Testis (tissue), 5 donors: ENCODE measurements at places on chromosomes 4 and X.

- H3K27ac ChIP-seq = no peak overlapping the region
- H3K4me1 ChIP-seq = no peaks in the 10 kb centered on the region
- no peaks in the 10 kb centered on the region for H3K27me3 ChIP-seq
- no peaks in the 10 kb centered on the region for H3K36me3 ChIP-seq
Measured at GRCh38 chr4:62928483-62928882, 1480.8 kb downstream of the TECRL start.

DNA sequence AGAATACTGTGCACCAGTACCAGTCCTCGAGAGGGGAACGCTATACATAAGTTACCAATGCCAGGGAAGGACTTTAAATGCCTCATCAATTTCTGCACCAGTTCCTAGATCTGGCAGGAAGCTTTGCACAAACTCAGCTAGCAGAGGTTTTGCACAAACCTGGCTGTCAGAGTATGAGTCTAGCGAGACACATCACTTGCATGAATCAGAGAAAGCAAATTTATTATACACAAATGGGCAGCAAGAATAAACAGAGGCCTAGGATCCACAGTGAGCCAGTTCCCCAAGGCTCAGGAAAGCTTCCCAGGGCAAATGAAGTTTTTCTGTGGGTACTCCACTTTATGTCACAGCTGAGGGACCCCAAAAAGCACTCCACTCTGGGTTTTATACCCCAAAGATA, 523.5 kb downstream of the CFAP47 start:
- no peak overlapping the region for H3K4me3 ChIP-seq
- no peaks in the 10 kb centered on the region for H3K27me3 ChIP-seq
- H3K27ac ChIP-seq = no peak overlapping the region

DNA sequence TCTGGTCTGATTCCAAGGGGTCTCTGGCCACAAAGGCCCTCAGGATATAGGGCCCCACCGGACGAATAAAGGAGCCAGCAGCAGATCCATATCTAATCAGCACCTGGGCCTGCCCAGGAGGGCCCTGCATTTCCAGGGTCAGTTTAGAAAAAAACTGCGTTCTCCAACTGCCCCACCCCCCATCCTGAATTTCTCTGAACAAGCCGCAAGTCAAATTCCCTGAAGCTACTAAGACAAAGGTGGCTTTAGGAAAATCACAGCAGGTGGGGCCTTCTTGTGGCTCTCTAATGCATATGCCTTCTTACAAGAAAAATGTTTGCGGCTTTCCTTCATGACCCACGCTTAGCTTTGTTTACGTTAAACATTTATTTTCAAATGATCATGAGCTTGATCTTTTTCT, 76.6 kb downstream of the MBNL3 start:
- peak overlapping the region; percentile 55 for H3K4me3 ChIP-seq
- no peaks in the 10 kb centered on the region for H3K4me1 ChIP-seq
- peak overlapping the region; percentile 59 for H3K27ac ChIP-seq

DNA sequence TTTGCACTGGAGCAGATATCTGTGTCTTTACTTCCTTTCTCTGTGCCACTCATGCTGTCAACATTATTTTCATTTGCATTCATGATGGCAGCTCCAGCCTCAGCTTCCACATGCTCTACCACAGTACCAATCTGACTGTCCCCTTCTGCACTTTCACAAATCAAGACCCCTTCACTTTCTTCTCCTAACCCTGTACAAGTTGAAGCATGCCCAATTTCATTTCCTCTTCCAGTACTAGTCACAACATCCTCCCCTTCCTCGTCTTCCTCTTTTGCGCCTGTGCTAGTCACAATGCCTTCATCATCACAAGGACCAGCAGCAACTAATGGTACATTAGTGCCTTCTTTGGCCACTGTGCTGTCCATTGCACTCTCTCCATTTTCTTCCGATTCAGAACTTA, 26.5 kb downstream of the BOD1L1 start:
- no peak overlapping the region for H3K4me3 ChIP-seq
- H3K36me3 ChIP-seq = no peaks in the 10 kb centered on the region
- H3K27me3 ChIP-seq = no peaks in the 10 kb centered on the region
- DNase-seq = no peak

DNA sequence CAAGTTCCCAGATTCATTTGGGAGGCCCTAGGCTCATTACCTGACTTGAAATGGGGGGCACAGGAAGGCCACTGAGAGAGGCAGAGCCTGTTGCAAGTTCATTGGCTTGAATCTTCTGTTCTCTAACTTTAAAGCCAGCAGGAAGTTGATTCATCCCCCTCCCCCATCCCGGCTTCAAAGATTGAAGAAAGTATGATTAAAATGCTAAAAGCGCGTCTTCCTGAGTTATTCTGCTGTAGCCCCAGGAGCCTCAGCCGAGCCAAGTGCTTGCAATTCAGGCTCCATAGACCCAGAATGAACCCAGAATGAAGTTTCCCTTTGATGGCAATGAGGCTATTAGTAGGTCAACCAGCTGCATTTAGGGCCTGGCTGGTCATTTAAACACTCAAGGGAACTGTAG, 14.7 kb downstream of the CHST7 start:
- no peaks in the 10 kb centered on the region for H3K27me3 ChIP-seq
- no peaks in the 10 kb centered on the region for H3K36me3 ChIP-seq

GRCh38 chrX:103098488-103098887, 5.5 kb upstream of the NXF3 start:
- H3K27me3 ChIP-seq = no peaks in the 10 kb centered on the region
- no peaks in the 10 kb centered on the region for H3K36me3 ChIP-seq

DNA sequence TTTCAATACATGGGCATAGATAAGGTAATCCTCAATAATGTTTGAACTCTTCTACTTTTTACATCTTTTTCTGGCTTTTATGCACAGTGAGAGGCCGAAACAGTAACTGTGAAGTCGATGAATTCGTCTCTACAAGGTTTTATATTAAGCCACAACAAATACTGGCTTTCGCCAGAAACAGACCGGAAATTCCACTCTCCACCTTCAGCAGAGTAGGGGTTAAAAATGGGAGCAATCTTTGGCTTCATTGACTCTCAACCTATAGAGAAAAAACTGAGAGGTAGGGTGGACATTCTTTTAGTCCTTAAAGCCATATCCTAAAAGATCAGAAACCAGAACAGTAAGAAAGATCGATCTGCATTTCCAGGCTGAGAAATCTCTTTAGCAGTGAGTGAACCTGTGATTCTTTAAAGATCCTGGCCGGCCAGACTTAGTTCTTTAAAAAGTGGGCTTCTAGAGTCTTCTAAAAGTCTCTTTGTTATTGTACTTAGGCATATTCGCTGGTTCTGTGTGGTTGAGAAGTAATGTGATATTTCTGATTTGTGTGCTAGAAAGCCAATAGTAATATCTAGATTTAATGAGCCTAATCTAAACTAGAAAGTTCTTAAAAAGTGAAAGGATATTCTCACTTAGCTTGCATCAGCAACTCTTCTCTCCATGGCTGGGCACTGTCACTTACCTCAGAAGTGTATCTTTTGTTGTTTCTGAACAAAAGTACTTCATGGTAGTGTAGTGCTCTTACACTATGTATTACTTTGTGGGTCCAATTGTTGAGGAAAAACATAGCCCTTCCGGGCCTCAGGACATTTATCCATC, 2.0 kb downstream of the HSPA4L start:
- no peaks in the 10 kb centered on the region for H3K36me3 ChIP-seq
- no peaks in the 10 kb centered on the region for H3K4me1 ChIP-seq
- H3K4me3 ChIP-seq = peak overlapping the region; percentile 81
- DNase-seq = no peak
- peak overlapping the region; percentile 88 for H3K27ac ChIP-seq

DNA sequence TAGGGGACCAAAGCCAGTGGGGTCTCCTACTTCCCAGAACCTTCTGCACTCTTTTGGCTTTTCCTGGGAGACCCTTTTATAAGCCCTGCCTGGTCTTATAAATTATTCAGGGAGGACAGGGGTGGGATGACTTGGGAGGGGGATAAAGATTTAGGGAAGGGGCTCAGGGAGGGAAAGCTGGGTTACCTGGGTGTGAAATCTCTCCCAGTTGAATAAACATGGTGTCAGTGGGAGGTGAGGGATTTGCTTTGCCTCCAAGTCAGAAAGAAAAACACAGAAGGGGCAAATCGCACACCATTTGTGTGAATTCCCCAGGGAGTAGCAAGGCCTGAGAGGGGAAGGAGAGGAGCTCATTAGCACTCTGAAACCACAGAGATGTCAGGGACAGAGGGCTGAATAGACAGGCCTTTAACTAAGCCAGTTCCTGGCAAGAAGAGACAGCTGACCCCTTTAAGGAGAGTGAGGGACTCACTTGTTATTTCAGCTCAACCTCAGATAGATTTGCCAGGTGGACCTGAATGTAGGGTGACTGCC, at the start of gene RIPPLY1:
Gene RIPPLY1 (minus strand): TSS at position 51 of the 534 bp plus-strand sequence. CDS start 54 bp downstream, outside the sequence.
- no peak for DNase-seq
- no peaks in the 10 kb centered on the region for H3K4me1 ChIP-seq
- H3K4me3 ChIP-seq = no peak within 1 kb of the TSS
- no peak within 1 kb of the TSS for H3K27ac ChIP-seq
- no peaks in the 10 kb centered on the region for H3K27me3 ChIP-seq
- H3K36me3 ChIP-seq = no peaks in the 10 kb centered on the region

GRCh38 chr4:88109123-88109881, 49.1 kb downstream of the ABCG2 start:
- H3K27ac ChIP-seq = no peak overlapping the region
- H3K4me3 ChIP-seq = no peak overlapping the region
- H3K4me1 ChIP-seq = peaks cover 6% of the 10 kb centered on the region
- H3K36me3 ChIP-seq = no peaks in the 10 kb centered on the region

- H3K27me3 ChIP-seq = no peaks in the 10 kb centered on the region
- peak; percentile 59 for DNase-seq
- H3K4me3 ChIP-seq = no peak overlapping the region
- H3K4me1 ChIP-seq = peaks cover 21% of the 10 kb centered on the region
Measured at GRCh38 chr4:119046263-119046662, 89.4 kb upstream of the MYOZ2 start.

DNA sequence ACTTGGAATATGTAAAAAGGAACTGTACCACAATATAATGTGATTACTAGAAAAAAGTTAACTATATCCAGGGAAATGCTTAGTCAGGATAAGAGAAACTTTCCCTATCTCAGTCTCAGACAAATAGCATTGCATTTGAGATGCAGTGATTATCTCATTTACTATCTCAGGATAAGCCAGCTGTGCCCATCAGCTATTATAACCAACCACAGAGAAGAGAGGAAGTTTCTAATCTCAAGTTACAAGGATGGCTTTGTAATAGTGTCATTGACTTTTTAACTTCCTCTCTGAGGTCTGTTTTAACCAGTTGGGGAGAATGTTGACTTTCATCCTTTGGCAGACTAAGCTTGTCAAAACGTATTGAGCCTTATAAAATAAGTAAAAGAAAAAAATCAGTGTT, 56.5 kb downstream of the SNX25 start:
- H3K4me1 ChIP-seq = no peaks in the 10 kb centered on the region
- H3K27ac ChIP-seq = no peak overlapping the region
- no peak overlapping the region for H3K4me3 ChIP-seq
- DNase-seq = no peak

DNA sequence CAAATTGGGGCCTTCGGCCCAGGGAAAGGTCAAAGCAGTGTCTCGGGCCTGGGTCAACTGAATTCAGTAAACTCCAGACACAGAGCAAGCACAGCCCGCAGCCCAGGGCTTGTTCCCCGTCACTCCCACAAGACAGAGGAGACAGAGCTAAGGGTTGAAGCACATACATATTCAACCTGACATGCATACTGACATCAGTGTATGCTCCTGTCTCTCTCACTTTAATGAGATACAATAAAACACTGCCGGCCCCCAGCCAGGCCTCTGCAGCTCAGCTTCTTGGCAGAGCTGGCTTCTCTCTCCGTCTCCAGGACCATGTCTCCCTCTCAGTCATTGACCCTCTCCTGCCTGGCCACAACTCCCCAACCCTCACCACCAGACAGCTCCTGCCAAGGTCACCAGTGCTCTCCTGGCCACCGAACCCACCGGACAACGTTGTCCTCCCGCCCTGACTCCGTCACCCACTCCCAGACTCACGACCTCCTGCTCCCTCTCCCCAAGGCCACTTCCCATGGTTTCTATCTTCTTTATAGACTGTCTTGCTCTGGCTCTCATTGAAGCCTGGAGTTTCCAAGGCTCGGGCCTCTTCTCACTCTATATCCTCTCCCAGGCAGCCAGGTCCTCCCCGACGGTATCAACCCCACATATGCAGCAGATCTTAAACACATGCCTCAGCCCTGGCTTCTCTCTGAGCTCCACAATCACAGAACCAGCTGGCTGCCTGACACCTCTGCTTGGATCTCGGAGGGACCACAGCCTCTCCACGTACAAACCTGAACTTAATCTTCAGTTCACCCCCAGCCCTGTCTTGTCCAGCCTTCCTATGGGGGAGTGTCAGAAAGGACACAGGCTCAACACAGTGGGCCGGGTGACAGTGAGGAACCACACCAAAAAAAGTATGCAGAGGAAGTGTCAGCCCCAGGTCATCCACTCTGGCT, 67.7 kb upstream of the C4orf50 start:
- H3K4me1 ChIP-seq = peaks cover 12% of the 10 kb centered on the region
- no peaks in the 10 kb centered on the region for H3K27me3 ChIP-seq
- H3K36me3 ChIP-seq = no peaks in the 10 kb centered on the region
- H3K4me3 ChIP-seq = no peak overlapping the region
- H3K27ac ChIP-seq = no peak overlapping the region

DNA sequence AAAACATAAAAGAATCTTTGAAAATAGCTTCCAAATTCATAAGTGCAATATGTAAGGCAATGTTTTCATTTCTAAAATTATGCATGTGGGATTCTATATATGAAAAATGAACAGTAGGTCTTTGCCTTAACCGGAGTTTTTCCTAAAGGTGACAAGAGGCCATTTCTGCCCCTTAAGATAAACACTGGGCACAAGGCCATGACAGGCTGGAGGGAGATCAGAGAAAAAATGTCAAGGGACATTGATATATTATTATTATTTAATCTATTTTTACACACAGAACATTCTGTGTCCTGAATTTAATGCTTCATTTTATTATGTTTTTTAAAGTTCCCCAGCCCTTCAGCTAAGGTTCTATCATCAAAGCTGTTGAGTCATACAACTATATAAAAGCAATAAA, 118.8 kb downstream of the CHM start:
- H3K27me3 ChIP-seq = no peaks in the 10 kb centered on the region
- no peak overlapping the region for H3K4me3 ChIP-seq
- H3K4me1 ChIP-seq = no peaks in the 10 kb centered on the region
- H3K36me3 ChIP-seq = no peaks in the 10 kb centered on the region

DNA sequence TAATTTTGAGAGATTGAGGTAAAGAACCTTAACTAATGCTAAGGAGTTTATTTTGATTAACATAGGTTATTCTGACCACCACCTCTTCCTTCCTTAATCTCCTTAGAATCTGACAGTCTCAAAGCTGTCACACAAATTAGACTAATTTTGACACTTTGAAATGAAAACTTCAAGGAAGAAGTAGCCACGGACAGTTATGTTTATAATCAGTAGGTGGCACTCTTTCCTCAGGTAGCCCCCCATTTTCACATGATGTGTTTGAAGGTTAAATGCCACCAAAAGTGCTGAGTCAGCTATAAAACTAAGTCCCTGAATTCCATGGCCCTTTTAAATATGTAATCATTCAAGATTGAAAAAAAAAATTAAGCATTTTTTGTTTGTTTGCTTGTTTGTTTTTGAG, 22.4 kb downstream of the TMEM33 start:
- no peaks in the 10 kb centered on the region for H3K4me1 ChIP-seq
- no peak for DNase-seq
- H3K4me3 ChIP-seq = no peak overlapping the region
- no peaks in the 10 kb centered on the region for H3K27me3 ChIP-seq

- H3K4me3 ChIP-seq = no peak overlapping the region
- DNase-seq = no peak
- no peaks in the 10 kb centered on the region for H3K27me3 ChIP-seq
- no peaks in the 10 kb centered on the region for H3K4me1 ChIP-seq
- H3K36me3 ChIP-seq = no peaks in the 10 kb centered on the region
- no peak overlapping the region for H3K27ac ChIP-seq
Measured at GRCh38 chrX:29231800-29232199, 644.6 kb downstream of the IL1RAPL1 start.
